ENCODE measurements at places on chromosomes 16 and 17.

- DNase-seq, result no peak
Observed at GRCh38 chr17:80349151-80349651, 65.8 kb upstream of the ENDOV start.

- peak; percentile 83 for DNase-seq
Observed at GRCh38 chr16:68704232-68704867, 32.7 kb upstream of the CDH1 start.

- peak; percentile 56 for DNase-seq
Observed at GRCh38 chr16:78768718-78769117, 669.3 kb downstream of the WWOX start.

DNA sequence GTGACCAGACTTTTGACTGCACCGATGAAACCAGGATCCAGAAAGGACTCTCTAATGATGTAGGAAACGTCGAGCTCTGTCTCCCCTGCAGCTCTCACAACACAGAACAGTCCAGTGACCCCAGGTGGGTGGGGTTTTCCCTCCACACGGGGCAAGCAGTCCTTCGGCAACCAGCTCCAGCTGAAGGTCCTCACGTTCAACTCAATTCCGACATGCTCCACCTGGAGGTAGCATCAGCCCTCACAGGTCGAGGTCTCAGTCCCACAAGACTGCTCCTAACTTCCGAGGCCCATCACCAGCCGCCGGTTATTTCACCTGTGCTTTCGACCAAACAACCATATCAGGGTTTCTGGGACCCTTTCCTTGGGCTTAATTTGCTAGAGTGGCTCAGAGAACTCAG lies 28.2 kb downstream of the ITGAE start:
- no peak for DNase-seq

DNA sequence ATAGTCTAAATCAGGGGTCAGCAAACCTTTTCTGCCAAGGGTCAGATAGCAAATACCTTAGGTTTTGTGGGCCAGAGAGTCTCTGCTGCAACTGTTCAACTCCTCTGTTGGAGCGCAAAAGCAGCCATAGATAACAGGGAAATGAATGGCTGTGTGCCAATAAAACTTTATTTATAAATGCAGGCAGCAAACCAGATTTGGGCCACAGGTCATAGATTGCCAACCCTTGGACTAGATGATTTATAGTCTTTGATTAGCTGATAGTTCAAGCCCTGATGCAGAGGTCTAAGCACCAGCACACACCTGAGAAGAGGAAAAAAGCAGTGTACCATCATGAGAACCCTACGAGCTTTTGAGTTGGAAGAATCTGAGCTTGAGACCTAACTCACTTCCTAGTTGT lies 86.0 kb upstream of the DYNLRB2 start:
- DNase-seq, result no peak

DNA sequence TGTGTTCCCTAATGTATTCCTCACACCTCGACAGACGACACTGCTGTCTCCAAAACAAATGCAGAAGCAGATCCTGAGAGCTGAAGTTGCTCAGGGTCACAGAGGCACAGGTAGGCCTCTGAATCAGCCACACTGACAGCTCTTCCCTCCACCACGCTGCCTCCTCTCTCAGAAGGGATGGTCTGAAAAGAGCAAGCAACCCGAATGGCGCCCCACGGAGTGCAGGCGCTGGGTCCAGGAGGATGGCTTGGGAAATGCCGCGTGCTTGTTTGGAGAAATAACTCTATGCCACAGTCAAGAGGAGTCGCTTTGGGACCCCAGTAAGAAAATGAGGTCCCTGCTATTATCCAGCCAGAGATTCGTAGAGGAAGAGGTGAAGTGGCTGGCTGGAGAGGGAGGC lies 15.9 kb downstream of the CYB561 start:
- DNase-seq, result no peak

DNA sequence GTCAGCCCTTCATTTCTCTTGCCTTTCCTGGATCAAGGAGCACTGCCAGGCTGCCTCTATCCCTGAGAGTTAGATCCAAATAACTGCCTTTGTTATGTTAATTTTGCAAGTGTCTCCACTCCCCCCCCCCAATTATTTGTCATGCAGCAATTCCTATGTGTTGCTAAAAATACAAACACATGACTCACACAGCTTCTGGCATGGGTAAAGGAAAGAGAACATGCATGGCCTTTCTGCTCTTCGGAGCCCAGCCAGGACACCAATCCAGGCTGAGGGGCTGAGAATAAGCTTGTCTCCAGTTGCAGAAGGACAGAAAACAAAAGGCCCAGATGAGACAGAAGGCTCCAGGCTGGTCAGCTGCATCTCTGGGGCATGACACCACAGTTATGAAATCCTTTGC lies 148.0 kb upstream of the TNRC6C start:
- DNase-seq, result no peak

GRCh38 chr16:66300501-66300900 lies 66.0 kb upstream of the CDH5 start:
- DNase-seq, result no peak

DNA sequence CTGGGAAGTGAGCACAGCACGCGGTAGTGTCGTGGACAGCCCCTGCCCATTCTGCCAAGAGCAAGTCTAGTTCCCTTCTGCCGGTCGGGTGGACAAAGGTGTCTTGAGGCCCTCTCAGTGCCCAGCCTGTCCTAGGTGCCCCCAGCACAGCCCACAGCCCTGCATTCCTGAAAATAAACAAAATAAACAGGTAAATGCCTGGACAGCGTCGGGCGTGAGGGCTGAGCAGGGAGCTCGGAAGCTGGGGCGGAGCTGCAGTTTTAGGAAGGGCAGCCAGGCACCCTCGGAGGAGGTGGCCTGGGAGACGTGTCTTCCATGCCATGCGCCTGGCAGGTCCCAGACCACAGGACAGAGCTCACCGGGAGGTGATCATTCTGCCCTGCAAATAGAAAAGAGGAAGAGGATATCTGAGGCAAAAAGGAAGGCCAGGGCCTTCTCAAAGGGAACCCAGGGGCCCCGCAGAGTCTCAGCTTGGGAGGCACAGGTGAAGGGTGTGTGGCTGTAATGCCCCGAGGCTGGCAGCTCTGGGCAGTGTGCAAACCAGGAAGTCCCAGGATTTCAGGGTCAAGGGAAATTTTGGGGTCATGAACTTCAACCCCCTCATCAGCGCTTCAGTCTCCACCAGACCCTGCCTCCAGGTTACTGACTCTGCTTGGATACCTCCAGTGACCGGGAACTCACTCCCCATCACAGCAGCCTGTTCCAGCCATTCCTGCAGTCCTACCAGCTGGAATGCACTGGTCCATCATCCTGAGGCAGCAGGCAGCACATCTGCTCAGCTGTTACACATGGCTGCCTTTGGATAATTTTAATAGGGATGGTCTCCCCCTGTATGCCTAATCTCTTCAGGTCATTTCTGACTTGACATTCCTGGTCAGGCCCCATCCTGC lies 1.7 kb downstream of the ZNF469 start:
- no peak for DNase-seq

DNA sequence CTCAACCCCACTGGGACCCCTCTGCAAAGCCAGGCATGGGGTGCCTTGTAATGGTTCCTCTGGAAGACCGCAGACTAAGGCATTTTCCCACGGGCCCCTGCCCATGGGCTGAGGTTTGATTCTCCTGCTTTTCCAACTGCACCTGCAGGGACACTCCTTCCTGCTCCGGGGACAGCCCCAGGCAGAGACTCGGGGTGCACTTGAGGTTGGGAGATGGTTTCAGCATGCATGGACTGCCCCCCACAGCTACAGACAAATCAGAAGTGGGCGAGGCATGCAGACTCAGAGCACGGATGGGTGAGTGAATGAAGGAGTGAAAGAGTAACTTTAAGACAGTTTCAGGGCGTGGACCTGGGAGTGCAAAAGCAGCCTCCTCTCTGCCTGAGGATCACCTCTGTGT lies 87.9 kb upstream of the RPL38 start:
- DNase-seq, result no peak

DNA sequence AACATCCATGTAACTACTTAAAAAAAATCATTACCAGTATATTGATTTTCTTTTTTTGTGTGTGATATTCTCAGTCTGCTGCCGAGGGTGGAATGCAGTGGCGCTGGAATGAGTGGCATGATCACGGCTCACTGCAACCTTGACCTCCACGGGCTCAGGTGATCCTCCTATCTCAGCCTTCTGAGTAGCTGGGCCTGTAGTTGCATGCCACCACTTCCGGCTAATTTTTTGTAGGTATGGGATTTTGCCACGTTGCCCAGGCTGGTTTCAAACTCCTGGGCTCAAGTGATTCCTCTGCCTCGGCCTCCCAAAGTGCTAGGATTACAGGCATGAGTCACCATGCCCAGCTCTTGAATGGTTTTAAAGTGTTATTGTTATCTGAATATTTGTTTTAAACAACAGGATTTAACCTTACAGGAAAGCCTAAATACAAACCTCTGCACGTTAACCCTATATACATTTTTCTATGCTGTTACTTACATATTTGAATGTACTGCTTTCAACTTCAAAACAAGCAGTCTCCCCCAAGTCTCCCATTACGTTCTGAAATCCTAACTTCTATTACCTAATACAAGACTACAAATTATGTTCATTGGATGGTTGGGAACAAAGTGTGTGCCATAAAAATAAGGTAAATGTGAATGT lies 61.7 kb downstream of the KPNA2 start:
- DNase-seq, result no peak

- no peak for DNase-seq
Observed at GRCh38 chr16:28549301-28549899, 4.3 kb upstream of the SGF29 start.

DNA sequence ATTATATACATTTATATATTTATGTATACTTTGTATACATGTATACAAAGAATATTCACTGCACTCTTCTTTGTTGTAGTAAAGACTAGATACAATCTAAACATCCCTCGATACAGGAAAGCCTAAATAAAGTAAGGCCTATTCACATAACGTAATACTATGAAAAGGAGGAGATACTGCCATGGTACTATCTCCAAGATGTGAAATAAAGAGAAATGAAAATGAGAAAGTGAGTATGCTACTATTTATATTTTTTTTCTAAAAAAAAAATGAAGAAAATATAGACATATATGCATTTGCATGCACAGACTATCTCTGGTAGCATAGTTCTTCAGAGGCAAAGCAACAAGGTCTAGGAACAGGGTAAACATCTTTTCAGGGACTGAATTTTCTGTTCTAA lies 19.4 kb downstream of the CFDP1 start:
- DNase-seq, result no peak

Measured in activated T-cell treated with anti-CD3 and anti-CD28 coated beads, Interleukin-2, amount 50 U/mL, for 48 hours (primary cell).